Cortex of kidney (tissue), 1 donor: ENCODE measurements at places on chromosomes 1 and 21.

- DNase-seq = no peak
These were observed 16.5 kb upstream of the ALX3 start for GRCh38 chr1:110086961-110087360.

DNA sequence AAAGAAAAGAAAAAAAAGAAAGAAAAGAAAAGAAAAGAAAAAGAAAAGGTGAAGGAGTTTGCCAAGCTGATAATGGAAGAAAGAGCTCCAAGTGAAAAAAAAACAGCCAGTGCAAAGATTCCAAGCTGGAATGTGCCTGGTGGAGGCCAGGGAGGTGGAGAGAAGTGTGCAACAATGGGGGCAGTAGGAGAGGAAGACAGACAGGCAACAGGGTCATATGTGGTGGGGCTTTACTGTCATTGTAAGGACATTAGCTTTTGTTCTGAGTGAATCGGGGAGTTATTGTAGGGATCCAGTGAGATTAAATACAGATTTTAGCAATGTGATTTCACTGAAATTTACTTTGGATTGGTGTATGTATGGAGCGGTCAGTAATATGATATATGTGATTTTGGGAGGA, 14.0 kb upstream of the MYSM1 start:
- no peak for DNase-seq

- no peak for DNase-seq
These were observed 6.4 kb upstream of the C1orf21 start for GRCh38 chr1:184380468-184380867.

- no peak for DNase-seq
These were observed 2.2 kb downstream of the KISS1 start for GRCh38 chr1:204194080-204194479.

- DNase-seq = no peak
These were observed 34.3 kb downstream of the PIK3R3 start for GRCh38 chr1:46098027-46098712.

DNA sequence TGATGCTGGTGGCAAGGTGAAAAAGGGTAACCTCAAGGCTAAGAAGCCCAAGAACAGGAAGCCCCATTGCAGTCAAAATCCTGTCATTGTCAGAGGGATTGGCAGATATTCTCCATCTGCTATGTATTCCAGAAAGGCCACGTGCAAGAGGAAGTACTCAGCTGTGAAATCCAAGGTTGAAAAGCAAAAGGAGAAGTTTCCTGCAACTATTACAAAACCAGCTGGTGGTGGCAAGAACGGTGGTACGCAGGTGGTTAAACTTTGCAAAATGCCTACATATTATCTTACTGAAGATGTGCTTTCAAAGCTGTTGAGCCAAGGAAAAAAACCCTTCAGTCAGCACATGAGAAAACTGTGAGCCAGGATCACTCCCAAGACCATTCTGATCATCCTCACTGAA, 13.7 kb upstream of the VPS45 start:
- DNase-seq = no peak

DNA sequence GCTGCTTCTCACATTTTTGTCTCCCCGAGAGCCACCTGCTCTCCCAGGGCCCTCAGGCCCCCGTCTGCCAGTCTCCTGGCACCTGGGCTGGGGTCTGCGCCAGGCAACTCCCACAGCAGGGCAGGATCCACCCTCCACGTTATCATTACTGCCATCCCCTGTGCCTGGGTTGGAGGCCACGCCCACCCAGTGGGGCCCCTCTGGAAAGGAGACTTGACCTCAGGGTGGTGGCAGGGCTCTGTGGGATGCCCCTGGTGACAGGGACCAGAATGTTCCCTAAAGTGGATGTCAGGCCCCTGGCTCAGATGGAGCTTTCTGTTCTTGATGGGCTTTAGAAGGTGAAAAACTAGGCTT, 66.6 kb downstream of the SKI start:
- DNase-seq = no peak

DNA sequence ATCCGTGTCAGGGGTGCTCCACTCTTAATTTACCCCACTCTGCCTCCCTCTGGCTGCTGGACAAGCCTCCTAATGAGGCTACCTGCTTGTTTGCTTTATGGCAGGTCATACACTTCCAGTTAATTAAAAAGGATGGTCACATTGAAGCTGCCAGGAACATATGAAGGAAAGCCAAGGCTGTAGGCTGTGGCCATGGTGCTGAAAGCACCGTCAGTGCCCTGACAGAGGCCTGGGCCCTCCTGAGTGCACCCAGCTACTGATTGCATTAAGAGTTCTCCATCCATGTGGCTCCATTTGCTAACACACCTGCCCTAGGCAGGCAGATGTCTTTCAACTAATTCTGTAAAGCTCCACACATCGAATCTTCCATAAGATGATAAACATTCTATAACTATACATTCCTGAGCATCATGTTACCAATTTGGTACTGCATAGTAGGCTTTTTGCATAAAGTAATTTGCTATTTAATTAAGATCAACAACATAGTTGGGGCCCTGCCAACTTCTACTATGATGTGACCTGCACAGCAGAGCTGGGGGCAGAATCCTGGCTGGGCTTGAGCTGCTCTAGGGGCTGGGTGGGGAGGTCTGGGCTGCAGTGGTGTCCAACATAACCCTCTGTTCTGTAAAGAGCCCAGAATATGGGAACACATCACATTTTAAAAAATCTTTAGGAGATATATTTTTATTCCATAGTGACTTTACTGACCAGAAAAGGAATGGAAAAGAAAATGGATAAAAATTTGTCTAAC, 224.8 kb downstream of the SIPA1L2 start:
- DNase-seq = no peak

DNA sequence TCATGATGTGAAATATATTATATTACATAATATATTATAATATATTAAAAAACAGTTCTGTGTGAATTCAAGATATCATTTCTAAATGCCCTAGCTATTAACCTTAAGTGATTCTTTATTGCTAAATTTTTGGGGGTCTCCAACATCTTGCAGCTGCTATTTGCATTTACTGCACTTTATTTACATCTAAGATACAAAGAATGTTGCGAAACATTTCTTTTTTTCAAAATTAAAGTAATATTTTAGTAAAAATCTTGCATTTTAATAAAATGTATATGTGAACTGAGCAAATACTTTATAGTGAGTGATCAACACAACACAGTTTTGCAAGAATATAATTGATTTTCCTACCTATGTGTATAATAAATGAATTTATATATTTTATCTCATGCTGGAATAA, 181.1 kb downstream of the LRRC40 start:
- no peak for DNase-seq

DNA sequence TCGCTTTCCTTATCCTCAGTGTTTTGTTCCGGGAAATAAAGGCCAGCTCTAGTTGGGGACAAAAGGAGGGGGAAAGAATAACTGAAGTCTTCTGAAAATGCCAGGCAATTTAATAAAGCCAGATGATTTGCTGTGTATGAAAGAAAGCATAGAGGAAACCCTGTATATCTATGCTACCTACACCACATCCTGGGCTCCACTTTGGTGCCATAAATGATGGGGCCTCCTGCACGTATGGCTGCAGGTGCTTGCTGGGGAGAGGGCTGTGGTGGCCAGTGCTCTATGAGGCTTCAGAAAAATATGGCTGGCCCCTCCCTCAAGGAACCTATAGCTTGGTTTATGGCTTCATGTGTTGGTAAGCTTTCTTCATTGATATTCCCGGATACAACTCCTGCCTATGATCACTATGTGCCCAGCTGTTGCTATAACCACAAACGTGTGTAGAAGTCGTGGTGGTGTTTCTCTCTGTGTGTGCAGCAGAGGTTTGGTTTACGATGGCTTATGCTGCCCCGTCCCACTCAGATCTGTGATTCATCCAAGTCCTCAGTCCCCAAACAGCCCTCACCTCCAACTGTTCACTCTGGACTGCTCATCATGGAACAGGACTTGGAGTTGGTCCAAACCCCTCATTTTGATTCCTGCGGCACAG, 59.5 kb downstream of the BACE2 start:
- DNase-seq = no peak

DNA sequence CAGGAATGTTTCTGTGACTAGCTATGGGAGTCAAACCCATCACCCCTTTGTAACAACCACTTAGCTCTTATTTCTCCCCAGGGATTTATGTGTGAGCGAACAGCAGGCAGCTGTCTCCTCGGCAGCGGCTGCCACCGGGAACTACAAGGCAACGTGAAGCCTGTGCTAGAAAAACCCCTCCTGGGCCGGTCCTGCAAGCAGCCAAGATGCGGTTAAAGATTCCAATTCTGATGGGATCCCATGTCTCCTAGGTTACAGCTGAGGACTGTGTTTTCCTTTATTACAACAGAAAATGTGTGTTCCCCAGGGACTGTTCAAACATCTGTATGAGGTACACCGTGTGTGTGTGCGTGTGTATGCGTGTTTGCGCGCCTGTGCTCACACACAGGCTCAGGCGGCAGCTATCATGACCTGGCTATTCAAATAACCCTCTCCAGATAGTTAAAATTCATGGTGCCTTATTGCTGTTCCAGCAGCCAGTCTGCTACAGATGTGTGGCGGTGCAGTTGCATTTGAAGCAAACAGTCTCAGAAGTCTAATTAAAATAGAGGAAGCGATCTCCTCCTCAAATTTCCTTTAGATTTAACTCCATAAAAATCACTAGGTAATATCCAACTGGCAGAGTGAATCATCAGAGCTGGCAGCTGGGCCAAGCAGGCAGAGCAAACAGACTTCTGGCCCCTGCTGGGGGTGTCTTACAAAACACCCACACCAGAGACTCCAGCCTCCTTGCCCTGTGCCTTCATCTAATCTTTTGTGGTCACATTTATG, 68.0 kb downstream of the LMX1A start:
- DNase-seq = no peak

- DNase-seq = no peak
These were observed 15.8 kb upstream of the TNFRSF8 start for GRCh38 chr1:12047120-12047876.

GRCh38 chr1:210754878-210755665, 378.9 kb downstream of the KCNH1 start:
- DNase-seq = no peak

GRCh38 chr1:70044832-70045231, 160.5 kb downstream of the LRRC40 start:
- no peak for DNase-seq

DNA sequence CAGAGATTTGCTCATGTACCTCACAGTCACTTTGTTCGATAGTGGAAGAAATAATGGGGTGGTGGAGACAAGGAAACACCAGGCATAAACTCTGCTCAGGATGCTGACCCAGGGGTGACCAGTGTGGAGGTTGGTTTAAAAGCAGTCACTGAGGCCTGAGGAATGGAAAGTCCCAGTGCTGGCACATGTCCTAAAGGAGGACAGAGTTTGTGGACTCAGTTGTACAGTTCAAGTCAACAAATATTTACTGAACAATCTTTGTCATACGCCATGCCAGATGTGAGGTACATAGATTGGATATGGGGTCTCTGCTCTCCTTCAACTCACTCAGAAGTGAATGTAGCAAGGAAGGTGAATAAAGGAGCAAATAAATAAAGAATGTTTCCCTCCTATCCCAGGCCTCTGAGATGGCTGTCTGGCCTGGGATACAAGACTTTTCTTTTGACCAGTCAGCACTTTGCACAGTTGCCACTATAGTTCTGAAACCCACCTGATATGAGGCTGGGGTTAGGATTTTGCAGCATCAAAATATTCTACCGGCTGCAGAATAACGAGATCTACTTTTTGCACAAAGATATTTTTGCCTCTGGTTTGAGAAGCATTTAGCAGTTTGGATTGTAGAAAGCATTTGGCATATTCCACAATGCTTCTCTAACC, 7.9 kb upstream of the GFI1 start:
- no peak for DNase-seq

- DNase-seq = no peak
These were observed 1.0 kb upstream of the AADACL3 start for GRCh38 chr1:12714710-12715475.

GRCh38 chr1:27489501-27489972, 430 bp downstream of the WASF2 start:
- no peak for DNase-seq

DNA sequence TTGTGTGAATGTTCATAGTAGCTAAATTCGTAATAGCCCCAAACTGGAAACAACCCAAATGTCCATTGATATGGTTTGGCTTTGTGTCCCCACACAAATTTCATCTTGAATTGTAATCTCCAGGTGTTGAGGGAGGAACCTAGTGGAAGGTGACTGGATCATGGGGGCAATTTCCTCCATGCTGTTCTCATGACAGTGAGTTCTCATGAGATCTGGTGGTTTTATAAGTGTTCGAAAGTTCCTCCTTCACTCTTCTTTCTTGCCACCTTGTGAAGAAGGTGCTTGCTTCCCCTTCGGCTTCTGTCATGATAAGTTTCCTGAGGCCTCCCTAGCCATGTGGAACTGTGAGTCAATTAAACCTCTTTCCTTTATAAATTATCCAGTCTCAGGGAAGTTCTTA, 11.3 kb downstream of the UBE2G2 start:
- no peak for DNase-seq

DNA sequence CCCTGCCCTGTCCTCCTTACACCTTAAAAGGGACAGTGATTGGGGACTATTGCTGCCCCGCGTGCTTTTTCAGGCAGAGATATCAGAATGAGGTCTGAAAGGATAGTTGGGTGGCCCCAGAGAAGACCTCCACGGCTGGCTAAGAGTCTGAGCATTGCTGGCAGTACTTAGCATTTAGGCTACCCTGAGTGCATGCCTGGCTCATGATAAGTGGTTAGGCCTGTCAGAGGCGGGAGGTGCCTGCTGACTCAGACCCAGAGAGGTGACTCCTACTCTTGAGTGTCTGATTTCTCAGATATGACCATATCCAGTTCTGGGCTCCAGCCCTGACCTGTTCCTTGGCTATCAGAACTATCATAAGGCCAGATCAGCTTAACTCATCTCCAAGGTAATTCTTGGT, 213.7 kb downstream of the PBX1 start:
- no peak for DNase-seq

DNA sequence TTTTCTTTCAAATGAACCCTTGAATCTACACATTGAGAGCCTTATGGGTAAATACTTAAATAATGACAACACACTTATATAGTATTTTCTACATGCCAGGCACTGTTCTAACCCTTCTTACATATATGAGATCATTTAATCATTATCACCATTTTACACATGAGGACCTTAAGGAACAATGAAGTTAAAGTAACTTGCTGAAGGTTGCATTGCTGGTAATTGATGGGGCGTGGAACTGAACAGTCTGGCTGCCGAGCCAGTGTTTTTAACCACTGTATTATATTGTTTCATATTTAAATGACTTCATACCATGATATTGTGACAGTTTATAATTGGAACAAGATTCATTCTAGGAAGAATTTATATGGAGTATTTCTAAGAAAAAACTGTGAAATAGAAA, 111.9 kb upstream of the TENT5C start:
- no peak for DNase-seq

GRCh38 chr1:160578175-160578524, 1.1 kb downstream of the CD84 start:
- DNase-seq = no peak

DNA sequence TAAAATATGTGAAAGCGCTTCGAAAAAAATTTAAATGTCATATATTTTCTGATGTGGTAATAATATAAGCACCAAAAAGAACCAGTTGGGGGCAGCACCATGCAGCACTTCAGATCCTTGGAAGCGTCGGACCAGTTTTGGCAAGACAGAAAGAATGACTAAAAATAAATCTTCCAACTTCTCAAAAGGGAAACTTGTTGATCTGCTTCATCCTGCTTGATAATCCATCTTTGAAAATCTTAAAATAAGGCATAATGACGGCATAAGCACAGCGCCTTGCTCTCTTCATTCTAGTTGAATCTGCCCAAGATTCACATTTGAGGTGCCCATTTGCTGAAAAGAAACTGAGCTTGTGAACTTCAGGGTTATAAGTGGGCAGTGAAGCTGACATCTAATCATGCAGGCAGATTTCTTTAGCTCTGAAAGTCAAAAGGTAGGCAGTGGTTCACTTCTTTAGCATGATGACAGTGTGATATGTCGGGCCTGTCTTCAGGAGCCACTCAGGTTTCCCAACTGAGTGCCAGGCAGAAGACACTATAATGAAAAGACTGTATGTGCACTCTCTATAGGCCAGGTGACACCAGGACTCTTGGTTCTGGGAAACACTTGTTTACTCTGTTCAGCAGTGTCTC, 19.8 kb upstream of the MUTYH start:
- DNase-seq = no peak
